NK-92 treated with Interleukin-12 subunit alpha and Interleukin-12 subunit beta, amount 100 ng/mL, for 24 hours (cell line): ENCODE measurements at places on chromosomes 12 and 14.

DNA sequence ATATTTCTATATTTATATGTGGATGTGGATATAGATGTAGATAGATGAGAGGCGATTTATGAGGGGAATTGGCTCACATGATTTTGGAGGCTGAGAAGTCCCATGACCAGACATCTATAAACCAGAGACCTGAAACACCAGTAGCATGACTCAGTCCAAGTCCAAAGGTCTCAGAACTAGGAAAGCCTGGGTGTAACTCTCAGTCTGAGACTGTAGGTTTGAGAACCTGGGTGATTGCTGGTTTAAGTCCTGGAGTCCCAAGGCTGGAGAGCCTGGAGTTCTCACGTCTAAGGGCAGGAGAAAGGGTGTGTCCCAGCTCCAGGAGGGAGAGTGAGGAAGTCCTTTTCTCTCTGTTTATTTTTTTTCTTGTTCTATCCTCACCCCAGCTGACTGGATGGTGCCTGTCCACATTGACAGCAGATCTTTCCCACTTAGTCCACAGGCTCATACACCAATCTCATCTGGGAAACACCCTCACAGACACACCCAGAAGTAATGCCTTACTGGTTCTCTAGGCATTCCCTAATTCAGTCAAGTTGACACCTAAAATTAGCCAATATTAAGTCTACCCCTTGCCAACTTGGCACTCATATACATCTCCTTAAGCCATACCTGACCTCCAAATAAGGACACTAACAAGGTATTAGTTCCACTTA is 45.4 kb downstream of the EMP1 start:
- DNase-seq = no peak

DNA sequence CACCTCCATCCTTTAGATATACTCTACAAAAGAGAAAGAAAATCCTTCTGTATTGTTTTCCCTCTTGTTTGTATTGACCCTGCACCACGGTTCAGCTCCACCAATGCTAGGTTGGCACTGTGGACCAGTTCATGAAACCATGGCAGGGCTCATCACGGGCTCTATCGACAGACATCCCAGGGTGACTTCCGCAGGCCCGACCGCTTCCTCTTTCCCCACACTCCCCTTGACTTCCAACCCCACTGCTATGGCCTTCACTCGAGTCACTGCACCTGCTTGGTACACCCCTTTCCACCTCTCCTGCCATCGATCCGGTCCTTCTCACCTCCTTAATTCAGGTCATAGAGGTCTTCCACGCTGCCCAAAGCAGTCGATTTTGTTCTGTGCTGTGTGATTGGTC is 21.2 kb upstream of the AKAP5 start:
- DNase-seq = no peak

DNA sequence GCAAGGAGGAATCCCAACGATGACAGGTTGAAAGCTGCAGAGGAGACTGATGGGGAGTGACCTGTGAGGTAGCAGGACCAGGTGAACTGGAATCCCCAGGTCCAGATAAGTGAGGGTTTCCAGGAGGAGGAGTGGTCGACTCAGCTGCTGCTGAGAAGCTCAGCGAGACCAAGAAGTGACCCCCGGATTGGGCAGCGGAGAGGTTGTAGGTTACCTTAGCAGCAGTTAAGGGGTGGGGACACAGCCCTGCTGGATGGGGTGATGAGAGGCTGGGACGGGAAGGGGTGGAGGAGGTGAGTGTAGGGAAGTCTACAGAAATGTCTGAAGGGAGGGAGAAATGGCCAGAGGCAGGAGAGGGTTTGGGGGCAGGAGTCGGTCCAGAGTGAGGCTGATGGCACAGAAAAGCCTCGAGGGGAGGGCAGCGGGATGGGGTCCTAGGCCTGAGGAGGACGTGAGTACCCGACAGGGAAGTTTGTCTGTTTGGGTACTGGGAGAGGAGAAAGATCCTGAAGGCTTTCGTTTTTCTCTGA is 2.6 kb upstream of the RCOR1 start:
- DNase-seq = no peak

GRCh38 chr12:77777274-77777673 is 53.4 kb upstream of the NAV3 start:
- no peak for DNase-seq

- no peak for DNase-seq
Observed at GRCh38 chr12:115867854-115868253, 409.6 kb downstream of the MED13L start.

- DNase-seq = no peak
Observed at GRCh38 chr12:100279159-100279558, 12.2 kb downstream of the SCYL2 start.

DNA sequence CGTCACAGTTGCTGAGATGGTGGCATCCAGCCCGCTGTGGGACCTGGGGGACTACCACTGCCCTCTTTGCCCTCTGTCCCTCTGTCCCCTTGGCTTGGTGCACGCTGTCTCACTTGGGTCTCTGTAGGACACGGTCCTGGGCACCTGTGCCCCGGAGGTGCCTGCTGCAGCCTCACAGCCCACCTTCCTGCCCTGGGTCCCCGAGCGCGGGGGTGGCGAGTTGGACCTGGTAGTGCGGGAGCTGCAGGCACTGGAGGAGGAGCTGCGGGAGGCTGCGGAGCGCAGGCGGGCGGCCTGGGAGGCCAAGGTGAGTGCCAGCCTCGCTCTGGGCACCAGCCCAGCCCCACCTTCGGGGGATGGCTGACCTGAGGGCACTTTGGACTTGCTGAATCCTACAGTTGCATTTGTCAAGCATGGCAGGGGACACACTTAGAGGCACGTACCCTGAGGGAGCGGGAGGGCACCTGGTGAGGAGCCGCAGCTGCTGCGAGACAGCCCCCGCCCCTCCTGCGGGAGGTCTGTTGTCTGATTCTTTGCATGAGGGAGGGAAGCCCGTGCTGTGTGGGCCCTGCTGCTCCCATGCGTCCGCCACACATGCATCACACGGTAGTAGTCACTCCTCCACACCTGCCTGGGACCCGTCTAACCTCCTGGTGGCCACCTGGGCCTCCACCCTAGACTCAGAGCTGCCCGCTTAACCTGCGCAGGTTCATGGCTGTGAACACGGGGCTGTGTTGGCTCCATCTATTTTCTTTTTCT is 6.8 kb downstream of the TEDC1 start:
- no peak for DNase-seq

GRCh38 chr14:33510063-33510481 is 440.8 kb downstream of the EGLN3 start:
- DNase-seq = no peak

DNA sequence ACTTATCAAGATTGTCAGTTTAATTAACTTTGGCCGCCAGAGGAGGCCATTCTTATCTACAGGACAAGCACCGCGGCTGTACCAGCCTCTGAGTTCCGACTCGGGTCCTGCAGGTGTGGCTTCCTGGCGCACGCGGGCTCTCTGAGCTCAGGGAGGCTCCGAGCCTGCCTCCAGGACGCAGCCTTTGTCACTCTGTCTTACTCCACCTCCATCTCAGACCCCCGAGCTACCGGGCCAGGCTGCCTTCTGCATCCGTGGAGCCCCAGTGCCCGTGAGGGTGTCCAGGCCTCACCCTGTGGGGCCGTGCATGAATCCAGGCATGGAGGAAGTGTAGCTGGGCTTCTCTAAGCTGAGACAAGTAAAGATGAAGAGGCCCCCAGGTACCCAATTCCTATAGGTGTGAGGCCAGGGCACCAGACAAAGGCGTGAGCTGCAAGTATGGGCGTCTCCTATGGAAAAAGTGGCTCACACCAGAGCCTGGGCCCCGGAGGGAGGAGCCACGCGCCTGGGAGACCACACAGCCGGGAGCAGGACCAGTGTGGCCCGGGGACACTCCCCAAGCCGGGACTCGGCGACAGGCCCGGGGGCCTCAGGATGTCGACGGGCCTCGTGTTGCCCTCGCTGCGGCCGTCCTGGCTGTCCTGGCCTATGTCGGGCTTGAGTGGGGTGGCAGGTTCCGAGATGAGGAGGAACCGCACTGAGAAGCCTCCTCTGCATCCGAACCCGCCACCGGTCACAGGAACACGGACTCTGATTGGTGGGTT is 42.8 kb downstream of the NOC4L start:
- no peak for DNase-seq

DNA sequence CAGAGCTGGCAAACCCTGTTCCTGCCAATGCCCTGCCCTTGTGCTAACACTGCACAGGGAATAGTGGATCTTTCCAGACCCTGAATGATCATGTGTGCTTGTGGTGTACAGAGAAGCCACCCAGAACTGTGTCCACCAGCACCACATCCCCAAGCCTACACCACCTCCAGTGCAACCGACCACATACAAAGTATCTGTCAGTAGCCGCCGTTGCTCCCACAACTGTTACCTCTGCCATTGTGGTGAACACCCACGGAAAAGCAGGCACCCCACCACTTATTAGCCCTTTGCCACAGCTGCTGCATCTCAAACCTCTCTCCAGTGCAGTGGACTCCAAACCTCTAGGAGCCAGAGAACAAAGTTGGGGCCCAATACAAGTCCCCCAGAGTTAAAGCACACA is 1049.6 kb downstream of the TRHDE start:
- no peak for DNase-seq

- DNase-seq = no peak
Observed at GRCh38 chr12:87116780-87117179, 860.6 kb upstream of the MGAT4C start.

GRCh38 chr12:113231235-113232088 is 10.2 kb downstream of the TPCN1 start:
- no peak for DNase-seq

DNA sequence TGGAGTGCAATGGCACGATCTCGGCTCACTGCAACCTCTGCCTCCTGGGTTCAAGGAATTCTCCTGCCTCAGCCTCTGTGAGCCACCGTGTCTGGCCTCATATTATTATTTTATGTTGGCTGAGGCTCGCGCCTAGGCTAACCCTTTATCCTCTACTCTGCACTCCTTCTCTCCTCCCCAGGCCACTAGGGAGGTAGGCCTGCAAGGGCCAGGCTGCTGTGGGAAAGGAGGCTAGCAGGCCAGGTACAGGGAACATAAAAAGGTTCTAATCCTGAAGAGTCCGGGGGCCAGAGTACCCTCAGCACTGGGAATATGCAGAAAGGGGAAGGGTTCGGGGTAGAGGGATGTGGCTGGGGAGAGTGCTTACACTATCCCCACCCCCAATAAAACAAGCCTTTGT is 14.9 kb downstream of the PKP2 start:
- no peak for DNase-seq

GRCh38 chr12:28132398-28132797 is 57.9 kb upstream of the CCDC91 start:
- DNase-seq = no peak

DNA sequence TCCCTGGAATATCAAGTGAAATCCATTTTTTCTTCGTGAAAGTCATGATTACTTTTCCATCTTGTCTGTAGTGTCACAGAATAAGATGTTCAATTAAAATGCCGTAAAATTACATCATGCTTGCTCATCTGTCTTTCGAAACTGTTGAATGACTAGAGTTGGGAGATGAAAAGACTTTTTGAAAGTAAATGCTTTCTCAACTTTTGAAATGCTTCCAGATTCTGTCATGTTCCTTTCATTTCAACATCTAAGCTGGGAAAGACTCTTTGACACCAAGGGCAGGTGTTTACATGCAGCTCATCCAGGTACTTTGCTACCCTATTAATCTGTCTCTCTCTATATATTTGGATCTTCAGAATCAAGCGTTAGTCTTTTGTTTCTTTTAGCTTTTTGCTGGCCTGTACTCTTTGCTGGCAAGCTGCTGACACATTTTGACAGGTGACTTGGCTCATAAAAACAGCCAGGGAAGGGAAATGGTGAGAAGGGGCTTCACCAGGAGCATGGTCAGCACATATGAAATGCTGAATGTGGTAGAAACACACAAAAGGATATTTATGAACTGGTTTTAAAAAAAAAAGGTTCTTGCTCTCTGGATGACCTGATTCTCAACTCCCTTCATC is 77.0 kb upstream of the METAP2 start:
- no peak for DNase-seq

DNA sequence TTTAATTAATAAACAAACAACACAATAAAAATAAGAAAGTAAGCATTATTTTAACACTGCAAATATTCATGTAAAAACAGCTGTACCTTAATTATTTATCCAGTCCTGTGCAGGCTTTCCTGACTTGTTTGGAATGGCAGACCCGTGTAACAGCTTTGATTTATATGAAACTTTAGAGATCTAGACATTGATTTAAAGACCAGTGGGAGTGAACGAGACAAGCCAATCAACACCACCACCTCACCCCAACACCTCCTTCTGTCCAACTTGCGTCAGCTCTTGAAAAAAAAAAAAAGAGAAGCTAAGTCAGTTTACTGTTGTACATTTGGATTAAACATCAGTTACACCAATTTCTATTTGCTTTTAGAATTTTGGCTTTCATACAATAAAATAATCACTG is 22.3 kb downstream of the SLC38A4 start:
- DNase-seq = no peak

GRCh38 chr14:23399591-23399990 is 8.5 kb downstream of the MYH6 start:
- DNase-seq = no peak
